DMS 273 treated with DMSO at 0.1 percent for 48 hours (cell line): ENCODE measurements at places on chromosomes 7 and 10.
A peak's percentile ranks its signal among the peaks of the same experiment; 100 is the strongest.

GRCh38 chr10:99921948-99922347 lies 87.8 kb downstream of the DNMBP start:
- no peak for DNase-seq

- DNase-seq = no peak
Observed at GRCh38 chr10:5547681-5547930, 22.8 kb downstream of the CALML3 start.

GRCh38 chr10:70931168-70931815 lies 42.9 kb upstream of the PCBD1 start:
- DNase-seq = no peak

- no peak for DNase-seq
Observed at GRCh38 chr7:324011-324410, 34.0 kb downstream of the FOXL3 start.

GRCh38 chr7:107860279-107860961 lies 30.6 kb upstream of the DLD start:
- DNase-seq = no peak

DNA sequence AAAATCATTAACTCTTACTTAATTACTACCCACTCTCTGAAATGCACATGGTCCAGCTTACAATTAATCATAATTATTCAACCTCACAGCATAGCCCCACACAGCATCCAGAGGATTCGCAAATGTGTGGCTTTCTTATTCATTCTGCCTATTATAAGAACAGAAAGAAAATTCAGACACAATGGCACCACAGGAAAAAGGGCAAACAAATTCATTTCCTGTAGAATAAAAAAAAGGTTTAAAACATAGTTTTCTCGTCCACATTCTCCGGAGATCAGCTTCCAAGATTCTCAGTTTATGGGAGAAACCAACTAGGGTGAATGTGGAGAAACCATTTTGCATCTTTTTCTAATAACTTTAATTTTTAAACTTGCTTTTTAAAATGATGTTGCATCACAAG lies 201.6 kb downstream of the PARD3 start:
- no peak for DNase-seq

DNA sequence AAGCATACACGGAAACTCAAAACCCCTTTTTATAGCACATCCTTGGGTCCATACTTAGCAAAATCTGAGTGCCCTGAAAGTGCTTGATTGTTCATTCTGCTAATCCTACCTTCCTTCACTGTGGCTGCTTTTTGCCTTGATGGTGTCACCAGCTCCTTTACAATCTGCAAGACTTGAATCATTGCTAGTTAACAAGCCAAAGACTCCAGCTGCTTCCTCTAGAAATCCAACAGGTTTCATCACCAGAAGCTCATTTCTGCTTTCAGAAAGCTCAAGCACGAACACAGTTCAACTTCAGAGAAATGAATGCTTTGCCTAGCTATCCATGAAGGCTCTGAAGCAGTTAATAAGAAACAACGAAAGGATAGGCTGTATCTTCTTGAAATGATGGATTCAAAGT lies 38.0 kb downstream of the USP6NL start:
- DNase-seq = no peak

DNA sequence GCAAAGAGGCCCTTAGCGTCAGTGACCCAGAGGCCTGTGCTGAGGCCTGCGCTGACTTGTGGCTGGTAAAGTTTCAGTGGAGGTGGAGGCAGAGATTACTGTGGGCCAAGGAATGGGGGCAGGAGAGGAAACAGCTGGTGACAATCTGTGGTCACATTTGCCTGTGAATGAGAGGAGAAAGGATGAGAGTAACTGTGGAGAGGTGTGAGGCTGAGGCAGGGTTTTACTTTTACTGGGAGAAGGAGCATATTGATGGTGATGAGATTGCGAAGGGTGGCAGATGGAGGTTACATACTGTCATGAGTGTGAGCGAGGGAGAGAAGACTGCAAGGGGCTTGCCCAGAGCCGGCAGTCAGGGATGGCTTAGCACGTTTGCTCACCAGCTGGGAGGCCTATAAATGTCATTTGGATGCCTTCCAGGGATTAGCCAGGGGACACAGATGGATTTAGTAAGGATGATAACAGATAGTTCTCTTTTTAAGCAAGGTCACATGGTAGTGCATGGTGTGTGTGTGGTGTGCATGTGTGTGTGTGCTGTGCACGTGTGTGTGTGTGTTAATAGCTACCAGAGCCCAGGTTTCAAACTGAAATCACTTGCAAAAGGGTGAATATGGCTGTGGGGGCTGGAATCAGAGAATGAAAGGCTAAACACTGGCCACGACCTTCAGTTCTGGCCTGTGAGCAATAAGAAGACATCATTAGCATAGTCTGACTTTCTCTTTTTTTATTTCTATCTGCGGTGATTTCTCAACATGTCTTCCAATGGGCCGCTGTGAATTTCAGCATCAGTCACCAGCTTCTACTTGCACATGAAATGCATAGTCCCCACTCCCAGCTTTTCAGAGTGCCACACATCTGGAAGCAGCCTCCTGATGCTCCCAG lies 291.5 kb upstream of the ZNF32 start:
- peak; percentile 79 for DNase-seq

- DNase-seq = no peak
Observed at GRCh38 chr7:44151956-44152355, 10.8 kb upstream of the MYL7 start.

DNA sequence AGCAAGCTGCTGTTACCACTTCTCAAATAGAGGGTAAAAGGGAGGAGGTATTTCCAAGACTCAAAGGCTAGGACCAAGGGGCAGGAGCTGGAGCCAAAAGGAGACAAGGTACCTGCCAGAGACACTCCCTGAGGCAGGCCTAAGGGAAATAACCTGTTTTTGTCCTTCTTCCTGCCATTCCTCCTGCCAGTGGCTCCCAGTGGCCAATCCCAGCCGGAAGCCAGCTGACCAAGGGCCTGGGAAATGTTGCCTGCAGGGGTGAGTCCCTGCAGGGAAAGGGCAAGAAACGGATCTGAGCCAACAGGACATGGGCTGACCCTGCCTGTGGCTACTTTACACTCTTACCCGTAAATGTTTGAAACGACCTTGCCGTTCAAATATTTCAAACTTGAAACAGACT lies 3.5 kb downstream of the CYTH3 start:
- DNase-seq = no peak

DNA sequence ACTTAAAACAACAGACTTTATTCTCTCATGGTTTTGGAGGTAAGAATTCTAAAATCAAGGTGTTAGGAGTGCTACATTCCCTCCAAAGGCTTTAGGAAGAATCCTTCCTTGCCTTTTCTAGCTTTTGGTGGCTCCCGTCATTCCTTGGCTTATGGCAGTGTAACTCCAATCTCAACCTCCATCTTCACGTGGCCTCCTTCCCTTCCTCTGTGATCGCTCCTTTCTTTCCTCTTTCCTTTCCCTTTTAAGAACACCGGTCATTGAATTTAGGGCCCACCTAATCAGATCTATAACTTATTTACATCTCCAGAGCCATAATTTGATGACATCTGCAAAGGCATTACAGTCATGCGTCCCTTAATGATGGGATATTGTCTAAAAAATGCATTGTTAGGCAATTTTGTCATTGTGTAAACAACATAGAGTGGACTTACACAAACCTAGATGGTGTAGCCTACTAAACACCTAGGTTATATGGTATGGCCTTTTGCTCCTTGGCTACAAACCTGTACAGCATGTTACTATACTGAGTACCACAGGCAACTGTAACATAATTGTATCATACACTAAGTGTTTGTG lies 5.9 kb upstream of the HERC4 start:
- no peak for DNase-seq

DNA sequence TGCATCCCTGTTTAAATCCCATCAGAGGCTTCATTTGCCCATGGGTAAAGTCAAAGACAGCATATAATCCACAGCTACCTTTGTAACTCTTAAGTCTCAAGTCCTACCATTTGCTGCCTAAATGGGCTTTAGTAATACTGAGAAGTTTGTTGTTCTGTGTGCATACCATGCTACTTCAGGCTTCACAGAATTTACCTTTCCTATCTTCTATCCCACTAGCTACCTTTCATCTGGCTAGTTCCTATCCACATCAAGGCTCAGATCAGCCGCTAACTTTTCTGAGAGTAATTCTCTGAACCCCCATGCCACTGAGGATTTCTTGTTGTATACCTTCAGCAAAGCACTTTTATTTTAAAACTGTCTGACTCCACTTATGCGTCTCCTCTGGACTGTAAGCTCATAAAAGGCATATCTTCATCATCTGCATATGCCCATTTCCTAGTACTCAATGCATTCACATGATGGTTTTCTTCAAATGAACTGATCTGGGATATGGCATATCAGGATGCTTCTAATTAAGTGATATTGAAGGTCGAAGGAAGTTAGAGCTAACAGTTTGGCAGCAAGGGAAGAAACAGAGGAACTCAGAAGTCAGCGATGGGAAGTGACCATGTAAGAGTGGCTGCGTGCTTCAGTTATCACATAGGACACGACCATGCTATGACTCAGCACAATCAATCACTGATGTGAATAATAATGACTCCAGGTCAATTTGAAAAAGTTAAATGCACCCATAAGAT lies 283.9 kb upstream of the DKK1 start:
- DNase-seq = no peak

GRCh38 chr7:36037121-36037662 lies 115.9 kb upstream of the EEPD1 start:
- peak; percentile 83 for DNase-seq

GRCh38 chr10:48272682-48273081 lies 1.8 kb downstream of the FRMPD2 start:
- no peak for DNase-seq

DNA sequence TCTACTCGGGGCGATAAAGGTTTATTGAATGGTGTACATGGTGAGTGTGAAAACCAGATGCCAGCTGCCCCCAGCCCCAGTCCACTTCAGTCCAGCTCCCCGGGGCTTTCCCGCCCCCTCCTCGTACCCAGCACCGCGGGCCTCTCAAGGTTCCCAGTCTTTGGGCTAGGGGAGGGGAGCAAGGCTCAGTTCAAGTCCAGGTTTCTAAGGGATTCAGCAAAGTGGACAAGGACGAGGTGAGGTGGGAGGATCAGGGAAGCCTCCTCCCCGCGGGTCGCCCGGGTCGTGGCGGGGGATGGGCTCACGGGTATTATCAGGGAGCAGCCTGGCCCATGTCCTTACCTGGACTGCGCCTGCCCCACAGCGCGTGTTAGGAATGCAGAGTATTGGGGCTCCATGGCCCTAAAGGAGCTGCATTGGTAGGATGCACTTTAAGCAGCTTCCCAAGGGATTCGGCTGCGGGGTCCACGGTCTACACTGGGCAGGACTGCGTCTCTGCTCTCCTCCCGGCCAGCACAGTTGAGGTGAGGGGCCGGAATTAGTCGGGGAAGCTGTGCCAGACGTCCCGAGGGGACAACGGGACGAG lies 541 bp upstream of the PFKFB3 start:
- no peak for DNase-seq

DNA sequence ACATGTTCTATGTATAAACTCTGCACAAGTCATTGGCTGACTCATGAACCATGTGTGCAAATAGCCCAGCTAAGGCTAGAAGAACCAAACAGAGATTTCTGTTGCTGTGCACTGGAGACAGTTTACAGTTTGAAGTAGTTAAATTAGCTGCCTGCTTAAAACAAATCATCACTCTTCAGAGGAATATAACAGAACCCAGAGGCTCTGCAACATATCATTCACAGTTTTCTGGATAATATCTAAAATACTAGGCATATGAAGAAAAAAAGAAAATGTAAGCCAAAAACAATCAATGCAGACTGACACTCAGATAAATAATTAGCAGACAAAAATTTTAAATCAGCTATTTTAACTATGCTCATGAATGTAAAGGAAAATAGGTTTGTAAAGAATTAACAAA lies 23.6 kb upstream of the FAM204A start:
- DNase-seq = no peak

GRCh38 chr7:91557789-91558404 lies 293.7 kb downstream of the FZD1 start:
- no peak for DNase-seq

- DNase-seq = no peak
Observed at GRCh38 chr10:110860576-110861241, 11.0 kb upstream of the PDCD4 start.

DNA sequence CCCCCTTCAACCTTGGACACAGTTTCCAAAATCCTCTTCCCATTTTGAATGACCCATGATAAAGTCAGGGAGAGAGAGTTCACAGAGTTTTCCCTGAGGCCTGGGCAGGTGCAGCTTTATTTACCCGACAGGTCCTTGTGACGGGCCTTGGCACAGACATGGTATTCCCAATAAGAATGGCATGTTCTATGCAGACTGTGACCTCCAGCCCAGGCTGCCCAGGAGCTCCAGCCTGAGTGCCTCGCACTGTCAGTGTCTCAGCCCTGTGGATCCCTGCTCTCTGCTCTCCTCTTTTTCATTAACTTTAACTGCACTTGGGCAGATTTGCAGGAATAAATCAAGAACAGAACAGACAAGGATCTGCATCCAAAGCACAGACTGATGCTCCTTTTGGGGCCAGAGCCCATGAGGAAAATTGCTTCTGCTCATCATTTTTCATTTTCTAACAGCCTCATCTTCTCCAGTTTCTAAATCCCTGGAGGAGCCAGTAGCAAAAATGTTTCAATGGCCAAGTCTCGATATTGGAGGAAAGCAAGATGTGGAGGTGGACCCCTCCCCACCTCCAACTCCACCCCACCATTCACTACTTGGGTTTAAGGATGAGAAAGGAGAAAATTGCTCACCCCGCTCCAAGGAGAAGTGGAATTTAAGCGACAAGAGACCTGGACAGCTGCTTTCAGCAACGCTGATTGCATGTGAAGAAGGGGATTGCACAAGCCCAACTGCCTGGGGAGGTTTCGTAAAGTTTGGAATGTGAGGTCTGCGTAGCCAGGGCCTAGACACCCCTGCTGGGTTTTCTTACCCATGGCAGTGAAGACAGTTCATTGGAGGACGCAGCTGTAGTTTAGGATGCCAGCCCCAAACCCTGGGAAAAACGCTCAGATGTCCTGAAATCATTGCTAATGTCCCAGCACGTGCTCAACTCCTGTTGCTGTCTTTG lies 225.9 kb downstream of the WDR11 start:
- DNase-seq = no peak

DNA sequence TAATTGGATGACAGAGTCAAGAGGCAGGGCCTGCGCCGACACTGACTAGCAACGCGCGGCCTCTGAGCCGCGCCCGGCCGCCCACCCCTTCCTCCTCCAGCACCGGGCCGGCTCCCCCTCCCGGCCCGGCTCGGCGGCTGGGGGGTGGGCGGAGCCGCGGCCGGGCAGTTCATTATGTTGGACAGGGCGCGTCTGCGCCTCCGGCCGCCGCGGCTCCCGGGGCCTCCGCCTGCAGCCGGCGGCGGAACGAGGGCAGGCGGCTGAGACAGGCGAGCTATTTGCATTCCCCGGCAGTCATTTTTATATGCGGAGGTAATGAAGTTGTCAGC lies 106.7 kb downstream of the SNX10 start:
- peak; percentile 61 for DNase-seq

DNA sequence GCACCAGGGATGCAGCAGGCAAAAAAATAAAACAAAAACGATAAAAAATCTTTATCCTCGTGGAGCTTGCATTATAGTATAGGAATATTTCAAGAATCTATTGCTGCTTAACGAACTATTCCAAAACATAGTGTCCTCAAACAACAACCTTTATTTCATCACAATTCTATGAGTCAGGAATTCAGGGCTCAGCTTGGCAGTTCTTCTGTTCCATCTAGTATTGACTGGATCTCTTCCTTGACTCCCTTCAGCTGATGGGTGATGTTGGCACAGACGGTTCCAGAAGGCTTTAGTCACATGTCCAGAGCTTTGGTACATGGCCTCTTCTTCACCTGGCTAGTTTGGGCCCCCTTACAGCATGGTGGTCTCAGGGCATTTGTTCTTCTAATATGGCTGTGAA lies 88.0 kb downstream of the RTKN2 start:
- no peak for DNase-seq
